GM23248 (cell line): ENCODE measurements at places on chromosomes 1 and 21. TPM values are rescaled to one million over a fixed set of nuclear protein-coding genes. Genes with fewer than 3 reads are reported as not detected.
A peak's percentile ranks its signal among the peaks of the same experiment; 100 is the strongest.

The RGS8 gene
- polyA plus RNA-seq, result not detected in 2 replicates

The AUNIP gene
- polyA plus RNA-seq, result 2.3 and 3.2 TPM in 2 replicates

The NES gene
- polyA plus RNA-seq, result 2.2 TPM in 2 replicates

The CRYBG2 gene
- polyA plus RNA-seq, result not detected in 2 replicates

The UTS2 gene
- not detected in 2 replicates for polyA plus RNA-seq

The SLC50A1 gene
- polyA plus RNA-seq, result 55.1 and 58.3 TPM in 2 replicates

The ORC1 gene
- polyA plus RNA-seq, result 1.4 and 1.9 TPM in 2 replicates

The GUCA2B gene
- polyA plus RNA-seq, result not detected in 2 replicates

The TEX38 gene
- 0.34 TPM in 1 of 2 replicates, not detected in the other for polyA plus RNA-seq

The ZNF683 gene
- not detected in 2 replicates for polyA plus RNA-seq

The IL10 gene
- polyA plus RNA-seq, result not detected in 2 replicates

The DAB1 gene
- polyA plus RNA-seq, result 0.39 and 0.42 TPM in 2 replicates

The LCE1F gene
- 1.1 and 1.8 TPM in 2 replicates for polyA plus RNA-seq

DNA sequence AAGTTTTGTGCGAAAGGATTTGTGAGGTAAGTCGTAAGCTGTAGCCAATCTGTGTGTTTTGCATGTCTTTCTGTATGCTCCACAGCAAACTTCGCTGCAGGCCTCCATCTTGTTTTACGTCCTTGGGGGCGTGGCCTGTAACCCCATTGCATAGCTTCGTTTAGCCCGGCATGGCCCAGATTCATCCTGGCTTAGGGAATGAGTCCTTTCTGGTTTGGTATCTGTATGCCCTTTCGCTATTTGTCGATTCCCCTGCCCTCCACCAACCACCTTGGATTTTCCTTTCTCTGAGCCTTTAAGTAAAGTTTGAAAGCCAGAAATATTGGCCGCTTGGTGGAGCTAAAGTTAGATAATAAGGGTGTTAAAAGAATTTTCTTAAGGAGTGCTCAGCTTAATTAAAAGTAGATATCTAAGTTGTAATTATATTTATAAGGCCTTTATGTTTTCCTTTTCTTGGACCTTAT is 1.1 kb downstream of the THEM4 start:
- peak; percentile 50 for DNase-seq

DNA sequence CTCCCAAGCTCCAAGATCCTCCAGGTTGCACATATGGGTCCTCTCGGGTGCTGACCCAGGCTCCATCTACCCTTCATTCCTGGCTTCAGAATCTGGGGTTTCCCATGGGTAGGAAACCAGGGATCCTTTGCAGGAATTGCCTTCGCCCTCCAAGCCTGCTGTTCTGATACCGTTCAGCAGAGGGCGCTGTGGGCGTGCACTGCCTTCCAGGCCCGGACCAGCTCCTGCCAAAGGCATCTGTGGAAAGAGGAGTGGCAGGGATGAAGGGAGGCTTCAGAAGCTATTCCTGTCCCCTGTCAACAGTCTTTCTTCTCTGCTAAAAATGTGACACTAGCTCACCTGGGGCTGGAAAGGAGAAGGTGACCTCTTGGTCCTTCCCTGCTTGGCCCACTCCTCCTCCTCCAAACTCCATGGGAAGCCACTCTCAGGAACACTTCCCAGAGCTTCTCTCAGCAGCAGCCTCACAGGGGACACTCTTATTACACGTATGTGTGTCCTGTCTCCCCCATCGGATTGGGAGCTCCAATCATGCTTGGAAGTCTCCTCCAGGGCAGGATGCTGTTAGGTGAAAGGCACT is 71.2 kb downstream of the VWA5B1 start:
- peak; percentile 75 for DNase-seq

DNA sequence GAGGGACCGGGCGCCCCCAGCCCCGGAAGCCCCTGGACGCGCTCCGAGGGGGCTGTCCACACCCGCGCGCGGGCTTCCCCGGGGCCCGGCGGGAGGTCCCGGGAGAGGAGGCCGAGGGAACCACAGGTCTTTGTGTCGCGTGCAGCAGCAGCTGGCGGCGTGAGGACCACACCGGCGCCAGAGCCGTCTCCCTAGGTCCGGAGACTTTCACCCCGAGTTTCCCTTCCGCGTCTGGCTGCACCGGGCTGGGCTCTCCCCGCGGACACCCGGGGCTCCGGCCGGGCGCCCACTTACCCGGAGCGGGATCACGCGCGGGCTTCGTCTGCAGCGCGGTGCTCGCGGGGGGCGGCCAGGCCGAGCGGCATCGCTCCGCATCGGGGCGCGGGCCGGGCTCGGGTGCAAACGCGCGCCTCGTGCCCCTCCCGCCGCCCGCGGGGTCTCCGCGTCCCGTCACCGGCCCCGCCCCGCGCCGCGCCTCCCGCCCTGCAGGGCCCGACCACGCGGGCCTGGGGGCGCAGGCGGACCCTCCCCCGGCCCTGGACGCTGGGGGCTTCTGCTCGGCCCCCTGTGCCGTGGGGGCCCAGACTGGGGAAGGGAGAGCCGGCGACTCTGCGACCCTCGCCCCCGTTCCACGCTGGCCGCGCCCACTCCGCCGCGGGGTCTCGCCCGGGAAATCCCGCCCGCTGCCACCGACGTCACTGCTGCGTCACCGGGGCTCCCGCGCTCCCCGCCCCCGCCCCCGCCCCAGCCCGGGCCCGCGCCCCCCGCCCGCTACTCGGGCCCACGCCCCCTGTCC is at the start of gene GNG4:
GNG4 (minus strand) TSS at position 417 of the 796 bp plus-strand sequence. CDS start 65,946 bp downstream, outside the sequence.
- DNase-seq, result peak; percentile 48

DNA sequence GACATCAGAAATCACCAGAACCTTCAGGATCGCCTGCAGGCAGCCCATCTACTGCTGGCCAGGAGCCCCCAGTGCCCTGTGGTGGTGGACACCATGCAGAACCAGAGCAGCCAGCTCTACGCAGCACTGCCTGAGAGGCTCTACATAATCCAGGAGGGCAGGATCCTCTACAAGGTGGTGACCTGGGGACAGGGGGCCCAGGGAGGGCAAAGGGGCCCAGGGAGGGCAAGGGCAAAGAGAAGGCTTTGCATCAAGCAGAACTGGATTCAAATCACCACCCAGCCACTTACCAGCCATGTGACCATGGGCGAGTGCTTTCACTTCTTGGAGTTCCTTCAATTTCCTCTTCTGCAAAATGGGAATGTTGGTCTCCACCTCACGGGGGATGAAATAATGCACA is 12.1 kb downstream of the DIO1 start:
- DNase-seq, result no peak

DNA sequence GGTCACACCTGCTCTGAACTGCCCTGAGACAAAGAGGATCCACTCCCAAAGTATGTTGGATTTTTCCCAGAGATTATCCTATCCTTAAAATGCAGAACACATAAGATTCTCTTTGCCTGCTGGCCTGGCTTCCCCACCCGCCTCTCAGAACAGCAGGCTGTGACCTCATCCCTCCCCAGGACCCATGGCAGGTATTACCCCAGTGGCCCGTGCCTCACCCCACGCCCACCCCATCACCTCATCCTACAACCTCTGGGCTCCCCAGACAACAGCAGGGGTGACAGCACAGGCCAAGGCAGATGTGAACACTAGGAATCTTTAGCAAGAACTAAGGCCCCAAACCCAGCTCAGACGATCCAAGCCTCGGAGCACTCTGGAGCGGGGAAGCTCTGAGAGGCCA is 35.1 kb upstream of the S100A7 start:
- DNase-seq, result no peak

DNA sequence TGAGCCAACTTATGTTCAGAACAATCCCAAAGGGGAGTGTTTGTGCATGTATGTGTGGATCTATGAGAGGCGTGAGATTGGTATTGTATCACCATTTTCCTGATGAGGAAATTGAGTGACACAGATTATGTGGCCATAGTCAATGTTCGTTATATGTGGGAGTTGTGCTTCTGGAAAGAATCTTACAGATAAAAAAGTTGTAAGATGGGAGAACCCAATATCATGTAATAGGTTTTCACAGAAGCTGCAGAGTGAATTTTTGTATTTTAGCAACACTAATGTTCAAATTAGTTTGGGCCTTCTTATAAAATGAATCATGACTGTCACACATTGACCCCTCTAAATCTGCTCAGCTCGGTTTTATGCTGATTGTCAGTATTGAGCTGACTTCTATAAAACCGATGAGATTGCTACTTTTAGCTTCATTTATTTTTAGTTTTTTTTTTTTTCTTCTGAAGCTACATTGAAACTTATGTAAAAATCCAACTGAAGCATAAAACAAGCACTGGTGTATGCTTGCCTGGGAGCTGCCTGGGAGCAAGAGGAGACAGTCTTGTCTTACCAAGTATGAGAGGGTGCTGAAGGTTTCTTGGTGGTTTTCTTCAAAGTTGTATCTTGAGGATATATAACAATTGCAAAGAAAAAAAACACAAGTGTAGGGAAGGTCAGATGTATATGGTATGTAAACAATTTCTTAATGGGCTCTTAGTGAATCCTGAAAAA is 4.1 kb downstream of the RWDD3 start:
- DNase-seq, result no peak

DNA sequence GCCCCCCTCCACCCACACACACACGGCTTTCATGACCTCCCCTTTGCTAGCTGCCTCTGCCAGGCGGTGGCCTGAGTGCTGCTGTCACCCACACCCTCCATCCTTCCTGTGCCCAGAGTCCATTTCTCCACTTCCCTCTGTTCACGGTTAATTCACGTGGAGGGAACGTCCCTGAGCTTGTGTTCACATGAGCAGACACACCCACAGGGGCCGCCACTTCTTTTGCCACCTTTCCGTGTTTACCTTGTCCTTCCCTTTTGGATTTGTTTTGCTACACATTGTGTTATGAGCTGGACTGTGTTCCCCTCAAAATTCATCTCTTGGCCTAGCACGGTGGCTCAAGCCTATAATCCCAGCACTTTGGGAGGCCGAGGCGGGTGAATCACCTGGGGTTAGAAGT is 128.0 kb downstream of the ETS2 start:
- DNase-seq, result no peak

GRCh38 chr21:45075596-45076244 is 1.3 kb downstream of the ADARB1 start:
- DNase-seq, result peak; percentile 34

DNA sequence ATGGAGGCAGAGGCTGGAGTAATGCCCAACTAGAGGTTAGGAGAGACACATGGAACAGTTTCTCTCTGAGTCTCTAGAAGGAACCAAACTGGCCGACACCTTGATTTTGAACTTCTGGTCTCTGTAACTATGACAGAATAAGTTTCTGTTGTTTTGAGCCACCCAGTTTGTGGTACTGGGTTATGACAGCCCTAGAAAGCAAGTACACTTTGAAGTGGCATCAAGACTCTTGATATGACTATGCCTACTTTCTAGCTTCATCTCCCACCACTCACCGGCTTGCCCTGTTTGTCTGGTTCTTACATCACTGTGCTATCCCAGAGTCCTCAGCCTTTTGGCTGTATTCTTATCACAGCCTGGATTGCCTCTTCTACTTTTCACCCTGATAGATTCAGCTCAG is 230.3 kb upstream of the USP24 start:
- DNase-seq, result no peak

DNA sequence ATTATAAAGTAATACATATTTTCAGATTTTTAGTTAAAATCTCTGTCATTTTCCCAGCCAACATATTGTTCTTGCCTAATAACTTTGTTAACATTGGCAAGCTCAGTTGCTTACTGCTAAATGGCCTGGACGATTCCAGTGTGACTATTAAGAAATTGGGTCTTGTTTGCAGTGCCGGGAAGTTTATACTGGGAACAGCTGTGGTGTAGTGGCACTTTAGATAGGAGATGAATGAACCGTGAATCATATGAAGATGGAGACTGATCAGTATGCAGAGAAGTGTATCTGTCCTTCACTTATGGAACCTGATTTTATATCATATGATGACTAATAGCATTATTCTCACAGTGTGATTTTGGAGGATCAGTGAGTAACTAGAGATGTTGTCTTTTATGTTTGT is 3.3 kb downstream of the CHRM3 start:
- no peak for DNase-seq

DNA sequence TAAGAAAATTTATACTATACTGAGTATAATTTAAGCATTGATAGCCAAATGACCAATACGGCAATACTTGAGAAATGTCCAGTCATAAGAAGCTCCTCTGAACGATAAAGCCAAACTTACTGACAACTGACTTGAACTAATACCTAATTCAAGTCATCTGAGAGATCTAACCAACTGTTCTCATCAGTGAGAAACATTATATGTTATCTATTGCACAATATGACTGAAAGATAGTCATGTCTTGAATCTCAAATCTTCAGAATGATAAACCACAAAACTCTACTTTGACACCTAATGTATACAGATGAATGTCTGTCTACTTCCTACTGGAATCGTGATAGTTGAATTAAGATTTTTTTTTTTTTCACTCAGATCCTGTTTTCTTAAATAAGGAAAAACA is 39.0 kb downstream of the APP start:
- no peak for DNase-seq

GRCh38 chr1:184385865-184386311 is 941 bp upstream of the C1orf21 start:
- DNase-seq, result no peak

- no peak for DNase-seq
Observed at GRCh38 chr1:162889989-162890388, 29.0 kb upstream of the CCDC190 start.

- DNase-seq, result no peak
Observed at GRCh38 chr1:154935749-154936554, 567 bp downstream of the PMVK start.
